ENCODE measurements at places on chromosomes 2 and 18.
A peak's percentile ranks its signal among the peaks of the same experiment; 100 is the strongest.

DNA sequence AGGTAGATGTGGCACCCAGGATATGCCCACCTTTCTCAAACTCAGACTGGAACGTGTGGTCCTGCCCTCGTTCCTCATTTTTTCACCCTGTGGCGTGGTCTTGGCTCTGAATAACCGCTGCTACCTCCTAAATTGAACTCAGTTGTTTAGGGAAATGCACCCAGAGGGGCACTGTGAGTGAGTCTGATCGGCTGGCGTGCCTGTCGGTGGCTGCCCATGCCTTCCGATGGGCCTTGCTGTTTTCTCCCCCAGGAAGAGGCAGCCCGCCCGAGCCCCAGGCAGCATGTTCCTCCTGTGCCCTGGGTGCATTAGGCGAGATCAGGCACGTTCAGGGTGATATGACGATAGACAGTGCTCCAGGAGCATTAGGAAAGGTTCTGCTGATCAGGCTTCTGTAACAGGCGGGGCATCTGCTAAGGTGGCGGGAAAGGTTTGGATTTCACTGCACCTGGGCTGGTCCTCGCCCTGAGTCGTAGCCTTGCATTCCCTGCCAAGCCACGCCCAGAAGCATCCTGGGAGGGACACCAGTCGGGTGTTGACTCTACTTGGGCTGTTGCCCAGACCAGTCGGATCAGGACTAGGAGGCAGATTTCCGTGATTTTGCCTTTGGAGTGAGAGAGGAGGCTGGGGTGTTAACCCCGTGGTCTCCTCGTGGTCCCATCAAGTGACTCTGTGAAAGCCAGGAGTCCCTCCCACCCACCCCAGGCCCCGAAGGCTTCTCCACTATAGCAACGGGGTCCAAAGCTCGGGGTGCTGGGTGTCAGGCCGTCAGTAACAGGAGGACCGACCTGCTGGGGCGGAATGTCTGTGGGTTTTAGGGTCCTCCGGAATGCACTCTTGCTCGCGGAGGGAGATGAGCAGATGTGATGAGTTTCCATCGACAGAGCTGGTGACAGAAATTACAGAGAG, 75.1 kb downstream of the SH3BP4 start:
- DNase-seq: no peak

GRCh38 chr2:238170386-238171071, 11.8 kb downstream of the ERFE start:
- no peak for DNase-seq

DNA sequence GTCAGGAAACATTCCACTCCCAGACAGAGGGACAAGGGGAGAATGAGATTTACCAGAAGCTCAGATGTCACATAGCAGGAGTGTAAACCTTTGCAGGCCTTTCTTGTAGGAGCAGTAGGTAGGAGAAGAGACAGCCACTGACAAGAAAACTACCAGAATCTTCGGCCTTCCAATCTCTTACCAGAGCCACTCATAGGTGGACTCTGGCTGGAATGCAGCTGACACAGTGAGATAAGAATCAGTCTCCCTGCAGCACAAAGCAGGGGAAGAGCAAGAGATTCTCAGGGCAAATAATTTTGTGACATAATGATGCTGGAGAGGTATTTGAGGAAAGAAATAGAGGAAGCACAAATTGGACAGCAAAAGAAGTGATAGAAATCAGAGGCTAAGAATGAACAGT, 1534.5 kb downstream of the DPP10 start:
- DNase-seq: no peak

- no peak for DNase-seq
These were observed 785.2 kb upstream of the POU3F3 start for GRCh38 chr2:104068665-104069064.

- peak; percentile 28 for DNase-seq
These were observed at the start of gene CREG2 for GRCh38 chr2:101387151-101387834. Gene CREG2, minus strand, starts transcription at chr2:101387503. Its CDS starts 46 bp downstream, at chr2:101387457.

- DNase-seq: no peak
These were observed 943.8 kb downstream of the LRP1B start for GRCh38 chr2:141187075-141187439.

- no peak for DNase-seq
These were observed 206.1 kb upstream of the SETBP1 start for GRCh38 chr18:44474591-44474990.

GRCh38 chr2:85684380-85684779, 9.8 kb upstream of the GNLY start:
- no peak for DNase-seq

GRCh38 chr2:235129850-235130249, 178.0 kb downstream of the SH3BP4 start:
- no peak for DNase-seq

- DNase-seq: no peak
These were observed 143.1 kb downstream of the FHOD3 start for GRCh38 chr18:36440614-36441013.

GRCh38 chr2:176653479-176654443, 384.5 kb downstream of the MTX2 start:
- peak; percentile 13 for DNase-seq

DNA sequence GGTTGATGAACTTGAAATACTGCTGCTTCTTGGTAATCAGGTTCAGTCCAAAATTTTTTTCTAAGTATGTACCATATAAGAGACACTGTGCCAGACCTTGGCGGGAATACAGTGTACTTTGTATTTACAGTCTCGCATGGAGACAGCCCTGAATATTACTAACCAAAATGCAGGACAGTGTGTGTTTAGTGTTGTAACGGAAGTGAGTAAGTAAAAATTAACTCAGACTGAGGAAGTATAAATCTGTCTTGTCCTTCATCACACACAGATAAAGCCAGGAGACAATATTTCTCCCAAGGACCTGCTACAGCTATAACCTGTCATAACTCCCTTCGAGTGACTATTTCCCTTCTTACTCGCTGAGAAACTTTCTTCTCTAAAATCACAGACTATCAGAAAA, 76.9 kb downstream of the ACTR3 start:
- no peak for DNase-seq

GRCh38 chr2:216901273-216901672, 41.4 kb upstream of the TNP1 start:
- DNase-seq: no peak

DNA sequence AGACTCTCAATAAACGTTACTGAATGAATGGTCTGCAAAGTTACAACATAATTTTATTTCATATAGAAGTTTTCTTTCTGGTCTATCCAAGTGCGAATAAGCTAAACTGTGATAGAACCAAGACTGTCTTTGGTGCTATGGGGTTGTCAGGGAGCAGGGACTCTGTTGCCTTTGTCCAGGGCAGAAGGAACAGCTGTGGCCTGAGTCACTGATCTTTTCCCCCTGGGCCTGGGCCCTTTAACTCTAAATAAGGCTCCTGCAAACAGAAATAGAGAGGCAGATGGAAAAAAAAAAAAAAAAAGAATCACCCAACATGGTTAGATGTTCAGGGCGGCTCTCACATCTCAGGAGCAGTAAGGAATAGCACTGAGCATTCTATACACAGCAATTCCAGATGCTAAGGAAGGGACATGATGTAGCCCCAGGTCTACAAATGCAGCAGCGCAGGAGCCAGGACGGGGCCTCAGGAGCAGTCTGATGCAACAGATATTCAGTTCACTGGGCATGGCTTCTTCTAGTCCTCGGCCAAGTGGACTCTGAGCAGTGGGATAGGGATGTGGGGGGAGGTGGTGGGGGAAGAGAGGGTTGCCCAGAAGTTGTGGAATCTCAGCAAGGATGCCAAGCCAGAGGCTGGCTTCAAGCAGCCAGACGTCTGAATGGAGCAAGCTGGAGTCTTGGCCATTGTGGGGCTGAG, 247.1 kb upstream of the SIX2 start:
- no peak for DNase-seq

DNA sequence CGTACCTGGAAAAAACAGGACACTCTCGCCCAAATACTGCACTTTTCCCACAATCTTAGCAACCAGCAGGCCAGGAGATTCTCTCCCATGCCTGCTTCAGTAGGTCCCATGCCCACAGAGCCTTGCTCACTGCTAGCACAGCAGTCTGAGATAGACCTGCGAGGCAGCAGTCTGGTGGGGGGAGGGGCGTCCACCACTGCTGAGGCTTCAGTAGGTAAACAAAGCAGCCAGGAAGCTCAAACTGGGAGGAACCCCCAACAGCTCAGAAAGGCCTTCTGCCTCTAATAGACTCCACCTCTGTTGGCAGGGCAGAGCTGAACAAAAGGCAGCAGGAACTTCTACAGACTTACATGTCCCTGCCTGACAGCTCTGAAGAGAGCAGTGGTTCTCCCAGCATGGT, 1202.8 kb upstream of the ACVR2A start:
- DNase-seq: no peak

GRCh38 chr18:78092901-78093300, 843.3 kb downstream of the GALR1 start:
- no peak for DNase-seq

DNA sequence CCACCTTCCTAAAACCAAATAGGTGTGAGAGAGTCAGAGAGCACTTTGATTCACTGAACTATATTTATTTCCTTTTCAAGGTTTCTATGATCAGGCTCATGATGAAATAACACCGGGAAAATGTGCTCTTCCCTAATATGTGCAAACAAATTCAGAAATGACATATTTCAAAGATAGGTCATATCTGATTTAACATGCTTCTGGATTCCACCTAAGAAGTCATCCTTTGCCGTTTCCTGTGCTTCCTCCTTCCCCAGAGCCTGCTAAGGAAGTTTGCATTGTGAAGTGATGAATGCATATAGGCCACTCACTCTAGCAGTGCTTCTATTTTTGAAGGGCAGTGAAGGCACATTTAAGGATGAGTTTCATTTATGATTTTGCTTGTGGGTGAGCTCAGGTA, 327.6 kb downstream of the TDRD15 start:
- DNase-seq: no peak

DNA sequence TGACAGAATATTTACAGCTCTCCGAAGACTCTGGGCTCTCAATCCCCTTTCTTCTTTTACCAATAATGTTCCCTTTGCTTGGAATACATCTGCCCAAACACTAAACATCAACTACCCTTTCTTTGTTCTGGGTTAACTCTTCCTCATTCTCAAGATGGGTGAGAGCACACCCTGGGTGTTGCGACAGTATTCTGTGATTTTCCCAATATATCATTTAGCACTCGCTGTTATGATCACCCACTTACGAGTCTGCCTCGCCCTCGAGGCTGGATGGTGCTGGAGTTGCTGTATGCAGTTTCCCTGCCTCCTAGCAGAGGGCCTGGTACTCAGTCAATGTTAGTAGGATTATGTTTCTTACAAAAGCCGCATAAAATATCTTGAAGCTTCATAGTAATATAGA, 93.2 kb downstream of the SOCS6 start:
- no peak for DNase-seq

- DNase-seq: no peak
These were observed 265.7 kb downstream of the MTX2 start for GRCh38 chr2:176534798-176535466.

DNA sequence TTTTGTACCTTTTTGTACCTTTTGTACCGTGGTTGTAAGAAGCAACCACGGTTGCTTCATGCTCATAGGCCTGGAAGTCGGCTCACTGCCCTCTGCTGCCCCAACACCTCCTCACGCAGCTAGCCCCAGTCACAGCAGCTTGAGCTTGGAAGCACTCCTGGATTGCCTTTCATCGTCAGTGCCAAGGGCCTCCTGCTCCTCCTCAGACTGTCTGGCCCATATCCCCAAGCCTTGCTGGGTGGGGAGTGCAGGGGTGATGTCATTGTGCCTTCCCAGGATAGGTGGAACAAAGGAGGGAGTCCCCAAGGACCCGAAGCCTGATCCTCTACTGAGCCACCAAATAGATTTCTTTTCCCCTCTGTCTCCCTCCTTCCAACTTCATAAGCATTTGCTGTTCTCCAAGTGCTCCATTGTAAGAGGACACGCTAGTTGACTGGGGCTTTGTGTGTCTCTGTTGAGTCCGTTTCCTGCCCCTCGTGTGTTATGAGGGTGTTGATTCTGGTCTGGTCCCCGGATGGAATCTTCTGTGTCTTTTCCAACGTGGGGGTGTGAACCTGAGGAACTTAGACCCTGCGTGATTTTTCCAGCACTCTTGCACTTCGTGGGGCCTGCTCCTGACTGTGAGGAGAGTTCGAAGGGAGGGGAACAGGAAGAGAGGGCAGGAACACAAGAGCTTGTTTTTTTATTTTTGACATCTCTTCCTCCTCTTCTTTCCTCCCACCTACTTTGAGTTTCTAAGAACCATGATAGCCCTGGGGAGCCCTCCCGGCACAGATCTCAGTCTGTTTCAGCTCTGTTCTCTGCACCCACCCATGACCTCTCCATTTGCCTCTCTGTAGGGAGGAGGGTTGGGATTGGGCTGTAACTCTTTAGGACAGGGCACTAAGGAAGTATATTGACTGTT, 127.2 kb upstream of the EML6 start:
- DNase-seq: no peak

DNA sequence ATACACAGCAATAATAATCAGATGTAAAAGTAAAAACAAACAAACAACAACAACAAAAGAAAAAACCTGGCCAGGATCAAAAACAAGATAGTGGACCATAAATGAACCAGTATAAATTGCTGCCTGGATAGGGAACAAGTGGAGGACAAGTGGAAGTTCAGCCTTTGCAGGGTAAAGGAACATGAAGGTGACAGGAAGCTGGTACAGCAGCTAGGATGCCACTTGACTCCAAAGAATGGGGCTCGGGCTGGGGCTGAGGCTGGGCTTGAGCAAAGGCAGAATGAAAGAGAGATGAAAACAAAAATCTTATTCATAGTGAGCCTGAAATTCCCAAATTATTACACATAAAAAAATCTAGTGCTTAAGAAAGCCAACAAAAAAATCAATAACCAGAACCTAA, 146.5 kb downstream of the CDH2 start:
- no peak for DNase-seq

DNA sequence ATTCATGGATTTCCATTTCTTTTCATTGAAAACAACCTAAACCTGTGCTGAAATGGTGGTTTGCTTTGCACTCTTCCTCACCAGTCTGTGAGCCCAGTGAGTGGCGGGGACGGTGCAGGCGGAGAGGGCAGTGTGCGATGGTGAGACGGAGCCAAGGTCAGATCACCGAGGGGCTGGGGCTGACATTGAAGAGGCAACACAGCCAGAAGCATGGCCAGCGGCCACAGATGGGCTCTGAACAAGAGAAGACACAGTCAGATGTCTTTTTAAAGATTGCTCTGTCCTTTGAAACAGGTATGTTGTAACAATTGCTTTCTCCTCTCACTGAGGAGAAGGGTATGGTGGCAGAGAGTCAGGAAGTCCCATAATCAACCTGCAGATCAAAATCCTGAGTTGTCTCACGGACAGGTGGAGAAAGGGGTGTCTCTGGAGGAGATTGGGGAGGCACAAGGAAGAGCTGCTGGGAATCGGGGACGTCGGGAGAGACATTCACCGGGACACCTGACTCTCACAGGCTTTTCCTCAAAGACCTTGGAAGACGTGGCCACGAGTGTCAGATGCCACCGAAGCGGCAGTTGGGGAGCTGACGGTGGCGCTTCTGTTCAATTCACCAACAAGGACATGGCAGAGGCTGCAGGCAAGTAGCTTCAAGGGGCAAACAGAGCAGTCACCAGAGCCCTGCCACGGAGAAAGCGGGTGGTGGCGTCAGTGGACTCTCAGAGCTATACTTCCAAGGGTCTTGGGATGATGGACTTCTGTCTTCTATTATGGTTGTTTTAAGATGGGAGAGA, 12.1 kb upstream of the ZNF516 start:
- DNase-seq: no peak
